ENCODE measurements at places on chromosomes 2 and 18. TPM values are rescaled to one million over a fixed set of nuclear protein-coding genes. Genes with fewer than 3 reads are reported as not detected.

- no peak for DNase-seq
Measured at GRCh38 chr2:122519821-122520611, 764.6 kb downstream of the TSN start.

DNA sequence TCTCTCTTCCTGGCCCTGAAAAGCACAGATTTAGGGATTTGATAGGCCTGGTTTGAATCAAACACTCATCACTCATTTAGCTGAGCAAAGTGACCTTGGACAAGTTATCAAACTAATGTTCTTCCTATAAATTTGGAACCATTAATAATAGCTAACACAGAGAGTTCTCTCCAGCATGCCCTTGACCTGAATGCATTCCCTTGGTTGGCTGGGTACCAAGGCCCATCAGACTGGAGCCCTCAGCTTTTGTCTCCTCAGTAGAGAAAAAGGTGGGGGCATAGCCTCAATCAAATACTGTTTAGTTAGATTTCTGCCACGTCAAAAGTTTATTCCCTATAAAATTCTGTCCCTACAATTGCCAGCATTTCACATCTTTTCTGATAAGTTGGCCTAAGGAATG, 13.8 kb upstream of the MRPL19 start:
- no peak for DNase-seq

The GKN1 gene
- not detected for total RNA-seq

The DCC gene
- total RNA-seq: not detected

GRCh38 chr2:100161945-100162620, 19.7 kb upstream of the AFF3 start:
- DNase-seq: no peak

GRCh38 chr2:233746475-233747282, 13.4 kb upstream of the UGT1A1 start:
- no peak for DNase-seq

DNA sequence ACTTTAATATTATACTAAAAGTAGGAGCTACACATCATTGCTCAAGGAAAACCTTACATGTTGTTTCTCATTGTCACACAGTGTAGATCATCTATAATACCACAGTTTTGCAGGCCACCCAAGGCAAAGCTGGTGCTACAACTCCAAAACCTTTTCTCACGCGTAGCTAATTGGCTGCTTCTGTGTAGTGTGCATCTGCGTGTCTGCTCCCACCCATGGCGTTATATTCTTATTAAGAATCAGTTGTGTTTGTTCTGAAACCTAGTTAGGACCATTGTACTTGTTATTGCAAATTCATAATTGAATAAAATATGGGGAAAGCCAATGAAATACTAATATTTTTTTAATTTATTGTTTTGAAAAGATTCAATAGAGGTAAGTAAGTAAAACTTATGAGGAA, 83.9 kb downstream of the RBM43 start:
- no peak for DNase-seq

- no peak for DNase-seq
Measured at GRCh38 chr18:27921904-27922751, 254.8 kb downstream of the CDH2 start.

The DAW1 gene
- total RNA-seq: not detected

DNA sequence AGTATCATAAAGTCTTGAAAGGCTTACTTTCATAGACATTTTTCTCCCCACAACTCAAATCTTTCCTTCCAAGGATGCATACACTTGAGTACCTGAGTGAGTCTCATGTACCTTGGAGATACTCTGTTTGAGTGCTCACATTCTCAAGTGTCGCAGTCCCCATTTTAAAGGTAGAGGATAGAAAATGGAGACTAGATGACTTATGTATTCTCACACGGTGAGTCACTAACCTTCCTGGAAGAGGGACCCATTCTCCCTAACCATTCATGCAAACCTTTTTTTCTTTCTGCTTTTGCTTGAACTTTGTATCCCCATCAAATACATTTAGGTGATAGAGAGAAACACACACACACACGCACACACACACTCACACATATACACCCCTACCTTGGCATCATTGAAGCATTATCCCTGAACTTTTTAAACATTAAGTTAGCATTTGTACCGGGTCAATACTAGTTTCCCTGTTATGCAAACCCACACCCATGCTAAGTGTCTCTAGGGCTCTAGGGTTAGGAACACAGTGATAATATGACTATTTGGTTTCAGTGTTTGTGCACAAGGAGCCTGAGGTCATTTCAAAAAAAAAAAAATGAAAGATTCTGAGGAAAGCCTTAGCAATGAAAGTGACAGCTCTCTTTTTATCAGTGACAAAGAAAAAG, 236.2 kb downstream of the IKZF2 start:
- no peak for DNase-seq

- peak; percentile 49 for DNase-seq
Measured at GRCh38 chr2:238242731-238243495, 3.1 kb upstream of the HES6 start.

The KHK gene
- total RNA-seq: 1.8 TPM

- DNase-seq: no peak
Measured at GRCh38 chr18:54702686-54703085, 111.6 kb downstream of the DYNAP start.

DNA sequence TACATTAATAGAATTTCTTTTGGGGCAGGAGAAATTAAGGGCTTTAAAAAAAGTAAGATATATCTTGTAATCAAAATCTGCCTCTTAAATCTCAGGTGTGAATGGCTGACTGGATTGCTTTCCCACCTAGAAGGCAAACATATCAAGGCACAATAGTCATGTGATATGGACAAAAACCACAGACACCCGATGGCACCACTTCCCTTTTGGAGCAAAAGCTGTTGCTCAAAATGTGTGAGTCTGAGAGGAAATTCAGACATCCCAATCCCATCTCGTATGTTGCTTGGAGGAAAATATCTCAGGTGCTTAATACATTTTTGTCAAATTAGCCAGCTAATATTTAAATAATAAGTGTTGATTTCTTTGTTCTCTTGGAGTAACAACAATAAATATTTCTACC, 120.7 kb downstream of the KCNF1 start:
- no peak for DNase-seq

The MC5R gene
- not detected for total RNA-seq
